ENCODE measurements at places on chromosomes 1 and 21.

GRCh38 chr21:45410865-45411809 is 6.2 kb downstream of the COL18A1 start:
- no peak for DNase-seq

DNA sequence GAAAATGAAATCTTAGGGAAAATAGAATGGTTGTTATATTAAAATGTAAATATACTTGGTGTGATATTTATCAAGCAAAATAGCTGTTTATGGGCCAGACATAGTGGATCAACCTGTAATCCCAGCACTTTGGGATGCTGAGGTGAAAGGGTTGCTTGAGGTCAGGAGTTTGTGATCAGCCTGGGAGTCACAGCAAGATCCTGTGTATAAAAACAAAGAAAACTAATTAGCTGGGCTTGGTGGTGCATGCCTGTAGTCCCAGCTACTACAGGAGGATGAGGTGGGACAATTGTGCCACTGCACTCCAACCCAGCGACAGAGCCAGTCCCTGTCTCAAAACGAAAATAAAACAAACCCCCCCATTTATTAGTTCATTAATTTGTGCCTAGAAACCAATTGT is 21.6 kb upstream of the CFHR1 start:
- no peak for DNase-seq

DNA sequence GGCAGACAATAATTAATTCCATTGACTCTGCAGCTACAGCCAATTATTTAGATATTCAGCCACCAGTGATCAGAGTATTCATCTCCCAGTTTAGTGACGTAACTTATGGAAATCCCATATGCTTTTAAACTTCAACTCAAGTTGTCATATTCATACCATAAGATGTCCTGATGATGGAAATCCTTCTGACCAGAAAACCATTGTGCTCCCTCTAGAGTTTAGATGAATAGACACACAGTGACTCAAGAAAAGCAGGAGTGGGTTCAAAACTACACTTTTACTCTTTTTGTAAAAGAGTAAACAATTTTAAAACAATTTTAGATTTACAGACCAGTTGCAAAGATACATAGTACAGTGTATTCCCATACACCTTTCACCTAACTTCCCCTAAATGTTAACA is 463.7 kb downstream of the KCNT2 start:
- DNase-seq = no peak

- no peak for DNase-seq
Observed at GRCh38 chr1:220750131-220750515, 2.0 kb downstream of the MTARC2 start.

DNA sequence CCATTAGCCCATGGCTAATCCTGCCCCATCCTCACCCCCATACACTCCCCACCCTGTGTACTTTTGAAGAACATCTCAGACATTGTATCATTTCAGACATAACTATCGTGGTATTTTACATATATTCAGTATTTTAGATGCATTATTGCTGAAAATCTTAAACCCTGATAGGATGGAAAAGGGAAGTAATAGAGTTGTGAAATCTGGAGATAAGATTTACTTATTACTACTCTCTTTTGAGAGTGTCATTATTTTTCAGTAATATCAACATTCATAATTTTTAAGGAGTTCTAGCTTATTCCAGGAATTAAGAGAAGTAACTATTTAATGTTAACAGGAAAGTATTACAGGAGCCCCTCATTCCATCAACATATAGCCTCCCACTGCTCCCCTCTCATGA is 34.4 kb downstream of the ADCY10 start:
- DNase-seq = no peak

- DNase-seq = no peak
Observed at GRCh38 chr21:44495611-44496563, 40.6 kb downstream of the LRRC3 start.

DNA sequence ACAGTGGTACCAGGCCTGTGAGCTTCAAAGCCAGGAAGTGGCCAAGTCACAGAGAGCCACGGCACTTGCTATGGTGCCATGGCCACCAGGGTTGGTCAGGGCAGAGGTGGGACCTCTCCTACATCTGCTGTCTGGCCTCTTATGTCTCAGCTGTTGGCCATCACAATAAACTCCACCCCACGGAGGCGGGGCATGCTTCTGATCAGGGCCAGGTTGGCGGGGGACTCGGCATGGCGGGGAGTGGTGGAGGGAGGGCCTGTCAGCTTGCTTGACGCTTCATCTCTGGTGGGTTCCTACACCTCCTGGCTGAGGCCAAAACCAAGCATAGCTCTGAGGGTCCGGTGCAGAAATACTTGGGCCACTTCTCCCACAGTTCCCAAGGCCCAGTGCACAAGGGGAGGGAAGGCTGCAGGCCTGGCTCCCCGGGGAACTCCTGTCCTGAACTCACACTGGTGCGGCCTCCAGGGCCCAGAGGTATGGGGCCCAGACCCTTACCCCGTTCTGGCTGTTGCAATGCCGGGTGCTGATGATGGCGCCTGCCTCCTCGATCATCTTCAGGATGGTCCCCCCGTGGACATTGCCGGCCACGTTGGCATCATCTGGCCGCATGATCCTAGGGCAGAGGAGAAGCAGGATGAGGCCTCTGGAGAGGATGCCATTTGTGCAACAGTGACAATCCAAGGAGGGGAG is 44.2 kb downstream of the ACOT7 start:
- DNase-seq = no peak

- peak; percentile 98 for DNase-seq
Observed at GRCh38 chr1:204151552-204152309, at the start of gene ETNK2. Gene ETNK2 (minus strand): TSS chr1:204152044. CDS start chr1:204151852, 192 bp downstream.

- DNase-seq = no peak
Observed at GRCh38 chr1:11158720-11159321, 30.3 kb upstream of the ANGPTL7 start.

GRCh38 chr1:26890467-26890796 is 349 bp upstream of the GPN2 start:
- no peak for DNase-seq

GRCh38 chr21:45333583-45334121 is 46.0 kb upstream of the POFUT2 start:
- no peak for DNase-seq

- no peak for DNase-seq
Observed at GRCh38 chr1:226370144-226370923, 37.6 kb downstream of the PARP1 start.

GRCh38 chr21:45427331-45428271 is 22.6 kb downstream of the COL18A1 start:
- no peak for DNase-seq
